Skeletal muscle cell (primary cell): ENCODE measurements at places on chromosomes 4 and X.

GRCh38 chr4:78244705-78245485 lies 187.8 kb downstream of the FRAS1 start:
- DNase-seq = no peak

DNA sequence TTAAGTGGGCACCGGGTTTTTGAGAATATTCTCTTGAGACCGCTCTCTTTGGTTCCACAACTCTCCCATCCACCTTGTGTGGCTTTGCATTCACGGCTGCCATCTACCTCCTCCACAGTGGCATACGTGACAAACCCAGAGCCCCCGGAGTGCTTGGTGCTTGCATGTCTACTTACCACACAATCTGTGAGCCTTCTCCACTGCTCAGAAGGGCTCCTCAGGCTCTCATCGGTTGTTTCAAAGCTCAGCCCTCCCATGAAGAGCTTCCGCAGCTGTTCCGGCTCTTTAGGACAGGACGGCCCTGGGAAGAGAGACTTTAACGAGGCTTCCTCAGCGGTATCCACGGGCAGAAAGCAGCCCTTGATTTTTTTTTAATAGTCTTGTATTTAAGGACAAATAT lies 167.6 kb upstream of the ANK2 start:
- DNase-seq = peak; percentile 5

- no peak for DNase-seq
Measured at GRCh38 chrX:50905334-50905733, 5.2 kb upstream of the BMP15 start.

DNA sequence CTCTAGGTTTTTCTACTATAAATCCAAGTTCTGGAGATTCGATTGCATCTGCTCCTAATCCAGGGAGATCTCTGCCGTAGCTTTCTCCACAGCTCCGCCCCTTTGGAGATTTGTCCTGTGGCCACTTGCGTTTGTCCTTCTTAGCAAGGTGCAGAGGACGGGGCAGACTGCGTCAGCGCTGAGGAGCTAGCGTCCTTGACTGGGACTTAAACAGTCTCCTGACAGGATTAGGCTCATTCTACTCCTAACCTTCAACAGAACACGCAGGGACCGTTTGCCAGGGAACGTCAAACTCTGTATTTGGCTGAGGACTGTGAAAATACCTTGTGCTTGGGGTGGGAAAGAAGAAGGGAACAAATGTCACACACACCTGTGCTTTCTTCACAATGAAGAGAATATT lies 38.6 kb downstream of the SORBS2 start:
- DNase-seq = no peak

DNA sequence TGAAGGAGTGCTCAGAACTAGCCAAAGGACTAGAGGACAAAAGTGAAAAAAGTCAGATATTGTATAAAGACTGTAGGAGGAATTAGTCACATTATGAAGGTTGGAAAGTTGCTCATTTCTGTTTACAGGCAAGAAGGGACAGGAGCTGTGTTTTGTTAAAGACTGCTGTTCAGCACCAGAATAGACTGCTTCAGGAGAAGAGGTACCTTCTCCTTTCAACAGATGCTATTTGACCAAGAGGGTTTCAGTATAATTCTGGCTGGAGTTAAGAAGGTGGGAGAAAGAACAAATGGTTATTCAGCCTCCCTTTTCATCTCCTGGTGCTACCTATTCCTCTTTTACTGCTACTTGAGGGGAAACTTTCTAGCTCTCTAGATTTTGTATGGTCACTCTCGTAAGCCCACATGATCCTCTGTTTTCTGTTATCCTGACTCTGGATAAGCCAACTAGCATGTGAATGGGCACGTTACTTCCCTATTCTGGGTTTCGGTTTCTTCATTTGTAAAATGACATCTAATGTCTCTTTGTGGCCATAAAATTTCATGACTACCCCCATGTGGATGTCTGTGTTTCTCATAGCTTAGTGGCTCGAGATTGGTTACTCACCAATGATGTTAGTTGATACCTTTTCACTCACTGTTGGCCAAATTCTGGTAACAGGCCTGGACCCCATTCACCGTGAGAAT lies 68.9 kb downstream of the SH2D1A start:
- DNase-seq = no peak

GRCh38 chr4:138035781-138036258 lies 206.3 kb downstream of the SLC7A11 start:
- no peak for DNase-seq

GRCh38 chrX:66544181-66544580 lies 94.7 kb downstream of the EDA2R start:
- no peak for DNase-seq

- DNase-seq = no peak
Measured at GRCh38 chrX:32871636-32872035, 339.7 kb downstream of the DMD start.

- DNase-seq = no peak
Measured at GRCh38 chrX:112868586-112868985, 28.0 kb upstream of the AMOT start.

DNA sequence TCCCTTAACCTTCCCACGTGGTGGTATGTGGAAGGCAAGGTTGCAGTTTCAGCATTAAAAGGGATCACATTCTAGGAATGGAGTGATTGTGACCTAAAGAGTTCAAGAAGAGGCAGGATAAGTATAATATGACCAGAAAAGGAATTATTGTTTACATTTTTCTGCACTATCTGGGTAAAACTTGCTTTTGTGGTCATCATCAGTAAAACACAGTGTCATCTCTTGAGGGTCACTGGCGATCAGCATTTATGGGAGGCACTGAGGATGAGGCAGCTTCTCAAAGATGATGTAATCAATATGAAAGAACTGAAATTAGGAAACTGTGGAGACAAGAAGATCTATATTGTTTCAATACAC lies 88.7 kb downstream of the CFAP299 start:
- no peak for DNase-seq

- DNase-seq = peak; percentile 26
Measured at GRCh38 chrX:8304668-8305067, 133.6 kb upstream of the VCX2 start.

- no peak for DNase-seq
Measured at GRCh38 chr4:104491481-104492182, 3.1 kb downstream of the CXXC4 start.

DNA sequence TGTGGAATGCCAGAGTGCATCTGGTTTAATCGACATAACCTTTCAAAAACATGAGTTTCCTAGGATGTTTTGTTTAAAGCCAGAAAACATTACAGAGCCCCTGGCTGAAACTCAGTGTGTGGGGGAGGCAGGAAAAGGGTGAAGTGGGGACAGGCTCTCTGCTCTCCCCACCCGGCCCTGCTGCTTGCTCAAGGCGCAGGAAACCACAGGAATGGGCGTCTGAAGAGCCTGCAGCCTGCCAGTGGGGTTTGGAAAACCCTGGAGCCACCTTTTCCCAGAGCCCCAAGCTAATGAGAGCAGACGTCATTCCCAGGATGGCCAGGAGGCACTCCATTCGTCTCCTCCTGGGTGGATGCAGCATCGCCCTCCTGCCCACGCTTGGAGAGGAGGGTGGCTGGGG lies 240.6 kb downstream of the AFAP1 start:
- peak; percentile 68 for DNase-seq

DNA sequence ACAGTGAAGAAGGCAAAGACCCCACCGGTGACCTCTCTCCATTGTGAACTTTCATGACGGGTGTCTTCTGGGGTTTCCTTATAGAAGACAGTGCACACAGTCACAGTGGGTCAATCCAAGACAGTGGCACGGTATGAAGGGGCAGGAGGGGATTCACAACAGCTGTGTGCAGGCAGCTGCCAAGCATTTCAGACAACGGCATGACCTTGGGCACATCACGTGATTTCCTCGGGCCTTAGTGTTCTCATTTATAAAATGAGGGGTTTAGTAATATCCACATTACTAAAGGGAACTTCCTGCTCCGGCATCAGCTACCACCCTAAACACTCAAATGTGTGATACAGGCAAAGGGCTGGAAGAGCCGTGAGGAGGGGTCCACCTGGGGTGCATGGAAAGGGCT lies 42.9 kb downstream of the RBM47 start:
- DNase-seq = no peak

DNA sequence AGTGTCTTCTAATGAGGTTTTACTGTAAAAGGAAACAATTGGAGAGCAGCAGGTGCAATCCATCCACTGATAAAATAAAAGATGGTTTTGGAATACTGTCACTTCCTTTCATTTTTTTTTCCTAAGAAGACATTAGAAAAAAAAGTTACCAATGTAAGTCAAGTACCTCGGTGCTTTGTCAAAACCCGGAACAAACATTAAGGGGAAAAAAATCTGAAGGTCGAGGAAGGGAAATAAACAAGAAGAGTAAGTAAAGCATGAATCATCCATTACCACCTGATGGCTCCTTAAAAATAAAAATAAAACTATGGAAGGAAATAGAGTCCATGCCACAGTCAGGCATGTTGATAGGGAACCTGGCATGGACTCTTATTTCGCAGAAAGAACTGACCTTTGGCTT lies 15.3 kb upstream of the XPNPEP2 start:
- DNase-seq = no peak

GRCh38 chrX:134634691-134635090 lies 23.6 kb downstream of the PLAC1 start:
- no peak for DNase-seq

- peak; percentile 53 for DNase-seq
Measured at GRCh38 chr4:159048166-159048886, 54.6 kb upstream of the RAPGEF2 start.

GRCh38 chr4:77286906-77287305 lies 129.9 kb downstream of the CCNG2 start:
- no peak for DNase-seq

- DNase-seq = no peak
Measured at GRCh38 chrX:36856849-36857248, 151.3 kb upstream of the FAM47C start.

GRCh38 chr4:71602289-71602900 lies 181.5 kb downstream of the GC start:
- no peak for DNase-seq

DNA sequence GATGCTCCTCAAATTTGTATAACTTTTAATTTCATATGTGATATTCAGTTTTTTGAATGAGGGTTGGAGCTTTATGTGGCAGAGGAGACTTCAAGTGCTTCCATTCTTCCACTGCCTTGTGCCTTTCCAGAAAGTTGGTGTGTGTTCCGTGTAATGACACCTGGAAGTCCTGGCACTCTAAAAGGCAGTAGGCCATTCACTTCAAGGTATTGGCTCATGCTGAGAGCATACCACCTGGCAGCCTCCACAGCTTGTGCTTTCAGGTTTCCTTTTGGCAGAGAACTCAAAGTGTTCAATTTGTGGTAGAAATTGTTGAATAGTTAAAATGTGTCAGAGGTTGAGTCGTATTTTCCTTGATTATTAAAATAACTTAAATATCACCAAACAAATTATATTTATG lies 49.6 kb downstream of the GRIA2 start:
- no peak for DNase-seq

GRCh38 chr4:55186700-55187099 lies 61.3 kb upstream of the KDR start:
- no peak for DNase-seq

DNA sequence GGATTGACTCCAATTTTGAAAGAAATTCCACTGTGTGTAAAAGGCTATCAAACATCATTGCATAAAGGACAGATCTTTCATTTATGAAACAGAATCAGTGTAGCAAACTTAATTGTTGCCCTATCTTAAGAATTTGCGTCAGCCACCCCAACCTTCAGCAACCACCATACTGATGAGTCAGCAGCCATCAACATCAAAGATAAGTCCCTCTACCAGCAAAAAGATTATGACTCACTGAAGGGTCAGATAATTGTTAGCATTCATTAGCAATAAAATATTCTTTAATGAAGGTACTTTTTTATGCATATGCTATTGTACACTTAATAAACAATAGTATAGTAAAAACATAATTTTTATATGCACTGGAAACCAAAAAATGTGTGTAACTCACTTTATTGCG lies 15.8 kb upstream of the GRSF1 start:
- no peak for DNase-seq

DNA sequence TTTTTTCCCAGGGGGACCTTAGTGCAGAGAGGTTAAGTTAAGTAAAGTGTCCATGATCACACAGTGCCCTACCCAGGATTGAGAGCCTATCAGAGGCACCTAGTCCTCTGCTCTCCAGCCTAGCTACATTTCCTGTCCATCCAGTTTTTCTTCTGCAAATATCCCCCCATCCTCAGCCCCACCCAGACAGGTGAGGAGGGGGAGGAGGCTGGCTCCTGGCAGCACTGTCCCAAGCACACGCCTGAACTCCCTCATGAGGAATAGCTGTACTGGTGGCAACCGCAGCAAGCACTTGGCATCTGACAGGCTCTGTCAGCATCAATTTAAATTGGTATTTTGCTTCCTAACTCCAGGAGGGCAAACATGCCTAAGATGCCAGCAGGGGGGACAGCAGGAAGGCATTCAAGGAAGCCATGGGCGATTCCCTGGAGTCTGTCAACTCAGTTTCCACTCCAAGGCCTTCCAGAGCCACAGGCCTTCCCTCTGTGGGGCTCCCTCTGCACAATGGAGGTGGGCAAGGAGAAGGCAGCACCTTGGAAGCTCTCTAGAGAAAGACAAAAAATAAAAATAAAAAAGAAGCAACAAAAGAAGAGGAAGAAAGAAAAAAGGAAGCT lies 6.4 kb upstream of the FRMPD3 start:
- DNase-seq = no peak

DNA sequence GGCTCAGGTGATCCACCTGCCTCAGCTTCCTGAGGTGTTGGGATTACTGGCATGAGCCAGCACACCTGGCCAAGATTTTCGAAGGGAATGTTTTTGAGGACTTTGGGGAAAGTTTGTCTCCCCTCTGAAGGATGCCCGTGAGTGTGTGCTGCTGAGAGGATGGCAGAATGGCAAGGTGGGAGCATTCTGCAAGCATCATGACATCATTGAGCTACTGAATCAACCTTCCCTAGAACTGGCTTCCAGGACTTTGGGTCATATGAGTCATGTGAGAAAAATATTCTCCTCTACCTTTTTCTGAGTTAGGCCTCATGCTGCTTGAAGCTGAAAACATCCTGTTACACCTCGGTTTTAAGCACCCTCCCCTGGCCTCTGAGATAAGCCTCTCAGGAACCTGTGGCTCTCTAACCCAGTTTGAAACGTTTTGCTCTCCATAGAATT lies 31.0 kb downstream of the TMEM131L start:
- DNase-seq = no peak

GRCh38 chrX:44874420-44875184 lies 1.6 kb downstream of the KDM6A start:
- no peak for DNase-seq

DNA sequence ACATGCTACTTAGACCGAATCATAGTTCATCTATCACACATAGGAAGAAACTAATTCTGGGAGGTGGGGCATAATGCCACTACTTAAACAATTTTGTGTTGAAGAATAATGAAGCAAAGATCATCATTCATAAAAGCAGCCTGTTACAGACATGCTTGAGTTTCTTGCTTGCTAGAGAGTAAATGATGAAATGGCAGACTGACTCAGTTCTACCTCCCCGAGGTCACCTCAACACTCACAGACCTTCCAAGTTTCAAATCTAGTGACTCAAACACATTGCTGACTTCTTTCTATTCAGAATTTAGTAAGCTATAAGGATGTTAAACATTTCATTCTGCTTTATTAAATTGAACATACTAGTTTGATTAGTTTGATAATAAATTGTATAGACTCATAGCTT lies 636.5 kb upstream of the FRG1 start:
- no peak for DNase-seq

GRCh38 chr4:169116270-169116901 lies 106.3 kb upstream of the CBR4 start:
- no peak for DNase-seq
